ENCODE measurements at places on chromosomes 12 and 14.
A peak's percentile ranks its signal among the peaks of the same experiment; 100 is the strongest.

DNA sequence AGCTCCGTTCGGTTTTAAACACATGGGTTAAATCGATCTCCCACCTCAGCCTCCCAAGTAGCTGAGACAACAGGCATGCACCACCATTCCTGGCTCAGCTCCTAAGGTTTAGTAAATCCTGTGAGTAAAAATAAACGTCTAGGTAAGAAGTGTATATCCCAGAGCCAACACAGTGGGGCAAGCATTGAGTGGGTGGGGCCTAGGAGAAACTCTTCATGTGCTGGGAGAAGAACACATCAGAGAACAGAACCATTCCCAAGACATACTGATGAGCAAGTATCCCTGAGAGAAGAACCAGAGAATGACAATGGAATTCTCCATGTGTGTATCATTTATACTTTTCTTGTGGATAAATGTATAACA, 86.3 kb downstream of the SEC23A start:
- no peak for DNase-seq

DNA sequence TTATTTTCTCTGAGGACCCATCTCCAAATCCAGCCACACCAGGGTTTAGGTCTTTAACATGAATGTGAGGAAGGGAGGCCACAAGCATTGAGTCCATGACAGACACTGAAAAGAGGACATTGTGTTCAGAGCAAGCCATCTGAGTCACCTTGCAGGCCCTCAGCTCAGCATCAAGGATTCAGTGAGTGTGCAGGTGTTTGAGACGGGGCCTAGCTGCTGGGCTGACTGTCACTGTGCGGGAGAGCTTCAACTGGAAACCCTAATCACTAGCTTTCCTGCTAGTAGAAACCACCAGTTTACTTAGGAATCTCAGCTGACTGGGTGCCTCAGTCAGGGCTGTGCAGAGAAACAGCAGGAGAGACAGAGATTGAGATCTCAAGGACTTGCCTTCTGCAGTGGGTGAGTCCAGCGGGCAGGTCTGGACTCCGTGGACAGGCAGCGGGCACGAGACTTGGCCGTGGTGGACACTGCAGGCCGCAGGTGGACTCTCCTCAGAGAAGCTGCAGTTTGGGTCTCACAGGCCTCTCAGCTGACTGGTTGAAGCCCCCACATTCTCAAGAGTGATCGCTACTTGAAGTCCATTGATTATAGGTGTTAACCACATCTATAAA, 86.1 kb upstream of the DYNC1H1 start:
- no peak for DNase-seq

GRCh38 chr14:61839507-61839906, 77.3 kb downstream of the SNAPC1 start:
- no peak for DNase-seq

DNA sequence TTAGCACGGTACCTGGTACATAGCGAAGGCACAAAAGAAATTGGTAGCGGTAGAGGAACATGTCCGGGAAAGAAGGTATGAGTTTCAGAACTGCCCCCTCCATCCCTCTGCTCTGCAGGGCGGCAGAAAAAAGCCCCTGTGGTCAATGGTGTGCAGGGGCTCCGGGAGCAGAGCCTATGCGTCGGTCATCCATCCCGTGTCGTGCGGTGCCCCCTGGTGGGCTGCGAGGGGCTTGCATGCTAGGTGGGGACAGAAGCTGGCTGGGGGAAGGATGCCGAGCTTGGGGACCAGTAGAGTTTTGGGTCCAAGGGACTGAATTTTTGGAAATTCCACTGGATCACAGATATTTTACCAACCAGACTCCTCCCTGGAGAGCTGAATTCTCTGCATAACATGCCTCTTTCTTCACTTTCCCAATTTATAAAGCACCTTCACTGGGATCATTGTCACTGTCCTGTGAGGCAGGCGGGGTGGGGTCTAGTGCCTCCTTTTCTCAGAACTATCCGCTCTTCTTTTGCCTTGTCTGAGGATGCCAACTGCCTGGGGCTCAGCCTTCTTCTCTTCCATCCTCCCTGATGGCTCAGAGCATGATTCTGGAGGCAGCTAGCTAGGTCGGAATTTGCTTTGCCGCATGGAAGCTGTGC, 148.7 kb downstream of the SMOC1 start:
- peak; percentile 43 for DNase-seq

DNA sequence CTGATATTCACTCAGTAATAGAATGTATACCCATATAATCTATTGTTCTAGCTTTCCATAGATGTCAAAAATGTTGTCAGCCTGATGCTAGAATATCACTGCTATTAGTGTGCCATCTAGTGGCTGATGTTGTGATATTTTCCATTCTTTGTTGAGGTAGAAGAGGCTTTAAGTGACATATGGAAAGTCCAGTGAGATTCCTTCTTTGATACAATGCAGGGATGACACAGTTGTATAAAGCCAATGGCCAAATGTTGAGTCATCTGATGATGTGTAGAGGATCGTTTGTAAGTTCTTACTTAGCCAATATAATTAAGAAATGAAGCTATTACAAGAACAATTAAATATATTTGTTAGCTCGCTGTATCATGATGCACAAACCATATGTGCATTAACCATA, 58.1 kb upstream of the PCED1B start:
- peak; percentile 56 for DNase-seq

DNA sequence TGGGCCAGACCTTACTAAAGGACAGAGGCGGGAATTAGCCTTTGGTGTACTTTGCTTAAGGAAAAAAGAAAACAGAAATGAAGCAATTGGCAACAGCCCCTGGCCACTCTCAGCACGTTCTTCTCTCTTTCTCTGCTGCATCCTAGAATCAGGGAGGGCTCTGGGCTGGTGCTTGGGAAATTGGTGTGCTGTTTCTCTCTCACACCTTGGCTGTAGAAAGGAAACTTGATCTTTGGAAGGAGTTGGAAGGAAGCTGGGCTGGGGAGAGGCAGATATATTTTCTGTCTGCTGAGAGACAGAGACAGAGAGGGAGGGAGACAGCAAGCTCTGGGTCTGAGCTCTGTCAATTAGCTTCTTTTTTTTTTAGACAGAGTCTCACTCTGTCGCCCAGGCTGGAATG, 27.4 kb downstream of the NOS1 start:
- DNase-seq: no peak

GRCh38 chr14:35240231-35240630, 52.0 kb upstream of the PSMA6 start:
- no peak for DNase-seq

GRCh38 chr12:82855872-82856271, 169.2 kb downstream of the TMTC2 start:
- no peak for DNase-seq

DNA sequence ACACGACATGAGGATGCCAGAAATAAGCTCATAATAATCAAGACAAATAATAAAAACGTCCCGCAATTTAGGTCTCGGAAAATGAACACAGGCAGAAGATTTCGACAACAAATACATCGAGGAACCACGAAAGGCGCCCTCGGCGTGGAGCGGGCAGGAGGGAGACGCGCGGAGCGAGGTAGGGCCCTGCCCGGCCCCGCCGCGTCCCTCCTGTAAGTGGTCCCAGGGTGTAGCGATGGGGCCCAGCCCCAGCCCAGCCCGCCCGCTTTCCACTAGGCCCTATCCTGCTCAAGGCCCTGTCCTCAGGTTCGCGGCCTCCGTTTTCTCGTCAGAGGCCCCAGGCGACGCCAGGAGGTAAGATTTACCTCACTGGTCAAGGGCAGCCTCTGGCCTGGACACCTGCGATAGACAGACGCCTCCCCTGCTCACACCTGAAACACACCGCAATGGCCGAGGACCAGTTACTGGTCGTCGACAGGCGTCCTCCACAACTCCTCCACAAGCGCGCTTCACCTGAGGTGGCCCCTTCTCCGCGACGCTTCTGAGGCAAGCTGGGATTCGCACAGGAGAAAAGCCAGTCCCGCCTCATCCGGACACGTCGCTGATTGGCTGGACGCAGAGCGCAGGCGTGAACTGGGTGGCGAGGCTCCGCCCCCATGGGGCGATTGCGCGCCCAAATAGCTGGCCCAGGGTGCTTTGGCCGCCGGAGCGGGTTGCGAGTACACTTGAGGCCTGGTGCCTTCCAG, at the start of gene SYCP3:
SYCP3 (minus strand) TSS at position 543 of the 746 bp plus-strand sequence. CDS start 1,527 bp downstream, outside the sequence.
- DNase-seq: no peak

Data from erythroblast (primary cell).